ENCODE measurements at places on chromosomes 2 and 18.

GRCh38 chr2:130727286-130727924 is 1.5 kb upstream of the GPR148 start:
- DNase-seq, result peak; percentile 84

- DNase-seq, result no peak
Measured at GRCh38 chr2:85893428-85894258, 4.9 kb upstream of the ST3GAL5 start.

GRCh38 chr18:45221363-45221762 is 393.9 kb upstream of the SLC14A2 start:
- DNase-seq, result no peak

- peak; percentile 22 for DNase-seq
Measured at GRCh38 chr18:37403100-37403781, 162.4 kb downstream of the CELF4 start.

GRCh38 chr18:61898640-61899101 is 5.9 kb upstream of the RNF152 start:
- no peak for DNase-seq

DNA sequence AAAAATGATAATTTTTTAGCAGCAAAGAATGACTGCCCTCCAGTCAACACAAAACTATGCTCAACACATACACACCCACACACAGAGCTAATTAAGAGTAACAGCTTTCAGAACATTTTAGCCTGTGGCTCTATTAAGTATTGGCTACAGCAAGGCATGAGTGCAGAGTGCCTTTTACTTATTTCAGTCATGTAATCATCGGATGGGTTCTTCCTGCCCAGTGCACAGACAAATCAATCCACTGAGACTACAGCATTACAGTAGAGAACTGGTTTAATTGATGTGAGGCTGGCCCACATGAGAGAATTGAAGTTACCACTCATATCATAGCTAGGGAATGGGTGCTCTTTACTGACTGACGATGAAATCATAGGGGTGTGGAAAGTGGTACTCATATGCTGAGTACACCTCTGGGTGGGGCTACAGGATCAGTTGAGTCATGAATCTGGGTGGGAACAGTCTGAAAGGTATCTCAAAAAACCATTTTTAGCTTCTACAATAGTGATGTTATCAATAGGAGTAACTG is 241.0 kb downstream of the FSIP2 start:
- no peak for DNase-seq

DNA sequence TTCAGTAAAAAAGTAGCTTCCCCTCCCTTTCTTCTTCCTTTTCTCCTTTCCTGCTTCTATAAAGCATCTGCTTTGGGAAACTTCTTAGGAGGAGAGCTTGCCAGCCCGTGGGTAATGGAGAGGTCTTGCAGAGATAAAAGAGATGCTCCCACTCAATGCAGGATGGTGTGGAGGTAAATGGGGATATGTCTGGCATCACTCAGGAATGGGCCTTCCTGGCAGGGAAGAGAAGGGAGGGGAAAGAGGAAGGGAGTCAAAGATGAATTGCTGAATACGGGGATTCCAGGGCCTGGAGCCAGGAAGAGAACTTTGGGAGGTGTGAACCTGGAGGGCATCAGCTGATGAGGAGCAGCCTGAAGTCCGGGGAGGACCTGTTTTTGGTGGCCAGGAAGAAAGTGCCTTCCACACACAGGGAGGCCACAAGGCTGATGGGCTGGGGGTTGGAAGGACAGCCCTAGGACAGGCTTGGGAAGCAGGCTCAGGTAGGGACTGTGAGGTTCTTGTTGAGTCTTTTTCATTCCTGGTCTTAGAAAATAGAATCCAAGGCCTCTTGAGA is 25.2 kb downstream of the IL1B start:
- DNase-seq, result no peak

DNA sequence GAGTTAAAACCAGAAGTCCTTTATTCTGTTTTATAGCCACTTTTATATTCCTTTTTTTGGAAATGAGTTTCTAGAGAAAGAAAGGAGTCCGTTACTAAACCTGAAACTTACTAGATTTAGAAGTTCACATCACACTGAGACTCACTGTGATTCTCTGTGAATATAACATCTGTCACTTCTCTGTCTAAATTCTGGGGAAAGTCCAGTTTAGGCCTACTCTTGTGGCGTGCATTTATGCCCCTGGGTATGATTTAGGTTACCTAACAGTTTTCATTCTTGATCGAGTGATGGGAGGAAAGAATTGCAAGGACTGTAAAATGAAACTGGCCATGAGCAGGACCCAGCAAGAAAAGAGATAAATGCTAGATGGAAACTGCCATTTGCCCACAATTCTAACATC is 449.6 kb downstream of the SPAG16 start:
- DNase-seq, result no peak

GRCh38 chr2:96685577-96686459 is 43.3 kb downstream of the FER1L5 start:
- DNase-seq, result no peak

DNA sequence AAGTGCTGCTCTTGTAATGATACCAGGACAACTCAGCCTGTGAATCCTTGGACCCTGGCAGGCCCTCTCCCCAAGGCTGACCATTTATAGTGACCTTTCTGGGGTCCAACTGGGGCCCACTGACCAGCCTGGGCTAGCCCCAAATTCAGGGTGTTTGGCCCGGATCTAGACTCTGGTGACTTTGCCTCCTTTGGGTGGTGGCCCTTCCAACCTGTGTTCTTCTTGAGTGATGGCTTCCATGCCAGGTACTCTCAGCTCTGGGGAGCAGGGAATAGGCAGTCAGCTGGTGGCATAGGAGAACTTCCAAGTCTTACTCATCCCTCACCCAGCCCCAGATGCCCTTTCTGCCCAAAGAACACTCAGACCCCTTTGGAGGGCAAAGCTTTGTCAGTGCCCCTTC is 10.3 kb downstream of the MYO7B start:
- no peak for DNase-seq

- DNase-seq, result no peak
Measured at GRCh38 chr2:95353613-95354468, 48.7 kb upstream of the FAHD2A start.

DNA sequence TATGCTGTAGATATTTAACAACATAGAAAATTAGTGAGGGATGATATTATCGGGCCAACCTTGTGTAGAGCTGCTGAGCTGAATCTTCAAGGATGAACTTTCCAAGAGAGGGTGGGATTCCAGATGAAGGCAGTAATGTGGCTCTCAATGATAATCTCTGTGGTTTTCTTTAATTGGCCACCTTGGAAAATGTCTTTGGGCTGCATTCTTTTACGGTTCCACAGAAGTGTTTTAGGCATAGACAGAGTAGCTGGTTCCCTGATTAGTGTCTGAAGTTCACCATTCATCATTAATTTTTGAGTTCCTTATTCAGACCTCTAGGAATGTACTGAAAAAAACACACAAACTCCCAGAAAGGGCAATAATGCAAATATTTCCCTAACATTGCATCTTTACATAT is 1566.9 kb upstream of the PIK3C3 start:
- DNase-seq, result no peak

- no peak for DNase-seq
Measured at GRCh38 chr2:111688482-111688881, 195.5 kb downstream of the ANAPC1 start.

- DNase-seq, result no peak
Measured at GRCh38 chr2:9983401-9984216, 32.1 kb downstream of the GRHL1 start.

GRCh38 chr2:51350100-51350499 is 318.2 kb upstream of the NRXN1 start:
- DNase-seq, result no peak

- DNase-seq, result no peak
Measured at GRCh38 chr18:60209042-60209441, 163.5 kb downstream of the MC4R start.

DNA sequence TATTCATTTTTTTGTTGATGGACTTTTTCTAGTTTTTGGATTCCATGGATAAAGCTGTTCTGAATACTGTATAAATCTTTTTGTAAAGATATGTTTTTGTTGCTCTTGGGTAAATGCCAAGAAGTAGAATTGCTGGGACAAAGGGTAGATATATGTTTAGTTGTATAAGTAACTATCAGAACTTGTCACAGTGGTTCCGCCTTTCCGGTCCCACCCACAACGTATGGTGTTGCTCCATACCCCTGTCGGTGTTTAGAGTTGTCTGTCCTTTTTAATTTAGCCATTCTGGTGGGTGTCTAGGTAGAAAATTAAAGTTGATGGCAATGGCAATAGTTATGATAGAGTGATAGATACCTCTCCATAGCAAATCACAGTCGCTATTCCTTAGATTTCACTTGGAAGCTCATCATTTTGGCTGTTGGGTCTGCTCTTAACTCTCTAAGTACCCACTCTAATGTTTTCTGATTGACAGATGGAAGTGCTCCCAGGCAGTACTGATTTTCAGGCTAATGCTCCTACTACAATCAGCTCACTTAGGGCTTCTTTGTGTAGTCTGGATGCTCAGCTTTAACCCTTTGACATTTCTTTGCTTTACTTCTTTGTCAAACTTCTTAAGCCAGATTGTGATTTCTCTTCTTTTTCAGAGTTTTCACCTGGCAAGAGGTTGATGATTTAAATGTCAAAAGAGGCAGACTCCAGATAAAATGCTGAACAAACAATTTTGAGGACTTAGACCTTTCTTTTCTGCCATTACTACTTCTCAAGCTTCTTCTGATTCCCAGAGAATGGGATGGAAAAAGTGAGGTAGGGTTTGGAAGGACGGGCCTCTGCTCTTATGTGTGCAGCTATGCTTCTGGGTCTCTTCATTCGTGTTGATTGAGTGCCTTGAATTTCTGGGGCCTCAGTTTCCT is 156.4 kb downstream of the AQP4 start:
- DNase-seq, result no peak

DNA sequence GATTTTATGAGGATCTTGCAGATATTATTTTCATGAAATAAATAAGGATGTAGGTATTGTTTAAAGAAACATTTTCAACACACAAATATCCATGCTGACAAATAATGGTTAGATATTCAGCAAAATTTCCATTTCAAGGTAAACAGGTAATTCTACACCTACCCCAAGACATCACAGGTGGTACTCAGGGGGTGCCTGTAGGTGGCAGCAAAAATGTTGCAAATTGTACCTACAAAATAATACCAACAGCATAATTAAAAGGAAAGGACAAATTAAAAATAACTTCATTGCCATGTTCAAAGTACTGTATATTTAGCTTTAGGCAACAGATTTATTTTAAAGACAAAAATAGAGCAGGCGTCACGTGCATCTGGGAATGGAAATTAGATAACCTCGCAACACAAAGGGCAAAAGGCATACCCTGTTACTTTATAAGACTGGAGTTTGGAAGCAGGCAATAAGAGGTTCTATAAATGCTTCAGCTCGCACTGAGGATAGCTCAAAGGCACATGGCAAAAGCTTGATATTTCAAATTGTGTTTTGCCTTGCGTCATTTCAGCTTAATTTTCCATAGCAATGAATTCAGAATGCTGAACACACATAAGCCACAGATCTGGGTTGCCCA is 630.5 kb downstream of the TDRD15 start:
- no peak for DNase-seq

- DNase-seq, result no peak
Measured at GRCh38 chr2:82879803-82880202, 1579.3 kb downstream of the SUCLG1 start.

- DNase-seq, result no peak
Measured at GRCh38 chr2:644871-645270, 32.3 kb downstream of the TMEM18 start.

DNA sequence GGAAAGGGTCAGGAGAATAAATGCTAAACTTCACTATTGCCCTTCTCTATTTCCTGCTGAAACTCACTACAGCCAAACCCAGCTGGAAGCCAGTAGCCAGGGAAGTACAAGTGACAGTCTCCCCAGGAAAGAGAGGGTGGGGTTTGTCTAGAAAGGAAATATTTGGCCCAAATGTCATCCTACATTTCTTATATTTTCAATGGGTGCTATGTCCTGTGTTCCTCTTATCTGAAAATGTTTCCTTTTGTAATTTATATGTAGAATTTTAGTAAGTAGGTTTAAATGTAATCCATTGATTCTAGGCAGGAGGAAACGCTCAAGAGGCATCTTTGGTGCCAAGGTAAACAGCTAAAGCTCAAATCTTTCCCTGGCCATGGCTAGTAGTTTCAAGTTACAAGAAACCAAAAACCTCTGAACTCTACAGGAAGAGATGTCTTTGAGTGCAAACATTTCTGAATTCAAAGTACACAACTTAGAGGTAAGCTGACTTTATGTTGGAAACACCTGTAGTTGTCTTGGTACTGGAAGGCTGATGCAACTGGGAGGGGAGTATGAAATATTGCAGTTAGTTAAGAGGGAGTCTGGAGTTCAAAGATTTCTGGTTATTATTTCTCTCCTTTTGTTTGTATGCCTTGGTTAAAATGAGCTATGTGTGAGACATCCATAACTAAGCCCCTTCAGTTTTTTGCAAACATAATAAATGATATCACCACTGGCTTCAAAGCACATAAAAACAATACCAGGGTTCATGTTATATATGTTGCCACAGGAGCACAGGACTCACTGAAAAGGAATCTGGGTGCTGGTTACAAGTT is 356.1 kb upstream of the ZC3H15 start:
- no peak for DNase-seq

GRCh38 chr2:188414411-188414810 is 122.7 kb downstream of the GULP1 start:
- DNase-seq, result no peak

DNA sequence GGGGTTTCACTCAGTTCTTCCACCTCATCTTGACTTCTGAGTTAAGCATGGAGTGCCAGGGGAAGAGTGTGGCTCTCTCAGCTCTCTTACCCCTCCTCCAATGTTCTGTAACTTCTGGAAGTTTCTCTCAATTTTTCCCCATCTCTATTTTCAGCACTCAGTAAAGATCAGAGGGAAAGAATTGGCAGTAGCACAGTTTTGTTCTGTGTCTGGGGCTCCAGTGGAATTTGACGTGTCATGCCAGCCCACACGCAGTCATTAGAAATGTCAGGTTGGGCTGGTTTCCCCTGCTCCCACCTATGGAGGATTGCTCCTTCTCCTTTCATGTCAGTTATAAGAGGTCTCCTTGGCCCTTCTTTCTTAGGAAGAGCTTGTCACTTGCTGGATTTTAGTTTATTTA is 104.6 kb upstream of the COL3A1 start:
- no peak for DNase-seq

GRCh38 chr2:70691497-70692140 is 76.4 kb downstream of the ADD2 start:
- no peak for DNase-seq

- DNase-seq, result no peak
Measured at GRCh38 chr2:181367906-181368435, 89.2 kb upstream of the ITGA4 start.

DNA sequence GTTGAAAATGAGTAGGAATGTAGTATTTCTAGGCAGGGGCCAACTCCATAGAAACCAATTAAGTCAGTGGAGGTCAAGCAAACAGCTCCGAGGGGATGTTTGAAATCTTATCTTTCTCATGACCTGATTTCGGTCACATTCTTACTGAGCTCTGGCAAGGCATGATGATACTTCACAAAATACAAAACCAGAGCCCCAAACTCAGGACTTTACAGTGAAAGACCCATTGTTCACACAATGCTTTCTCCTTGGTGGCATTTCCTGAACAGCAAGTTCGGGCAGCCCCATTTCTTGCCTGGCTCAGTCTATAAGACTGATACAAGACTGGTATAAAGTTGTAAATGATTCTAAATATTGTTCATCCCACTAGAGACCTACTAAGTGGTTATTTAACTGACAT is 53.3 kb downstream of the LAMA1 start:
- DNase-seq, result no peak

- no peak for DNase-seq
Measured at GRCh38 chr2:18740474-18740881, 151.1 kb upstream of the NT5C1B start.

GRCh38 chr18:35603528-35603927 is 22.0 kb downstream of the GALNT1 start:
- no peak for DNase-seq
